ENCODE measurements at places on chromosomes 11 and 22. TPM values are rescaled to one million over a fixed set of nuclear protein-coding genes. Genes with fewer than 3 reads are reported as not detected.

DNA sequence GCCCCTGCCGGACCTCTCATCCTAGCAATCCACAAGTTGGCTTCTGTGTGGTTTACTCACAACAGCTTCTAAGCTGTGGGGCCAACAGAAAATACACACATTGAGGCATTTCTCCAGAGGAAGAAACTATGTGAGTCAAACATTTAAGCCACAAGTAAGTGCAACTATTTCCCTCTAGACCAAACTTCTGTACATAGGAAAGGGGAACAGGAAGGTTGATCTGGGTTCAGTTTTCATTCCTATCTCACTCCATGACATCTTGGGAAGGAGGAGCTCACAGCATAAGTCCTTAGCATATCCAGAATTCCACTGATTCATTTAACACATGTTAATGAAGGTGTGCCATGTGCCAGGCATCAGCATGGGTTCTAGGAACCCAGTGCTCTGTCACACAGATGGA lies 72.8 kb upstream of the PICALM start:
- DNase-seq: no peak

GRCh38 chr11:10274726-10275125 lies 19.3 kb downstream of the SBF2 start:
- DNase-seq: no peak

DNA sequence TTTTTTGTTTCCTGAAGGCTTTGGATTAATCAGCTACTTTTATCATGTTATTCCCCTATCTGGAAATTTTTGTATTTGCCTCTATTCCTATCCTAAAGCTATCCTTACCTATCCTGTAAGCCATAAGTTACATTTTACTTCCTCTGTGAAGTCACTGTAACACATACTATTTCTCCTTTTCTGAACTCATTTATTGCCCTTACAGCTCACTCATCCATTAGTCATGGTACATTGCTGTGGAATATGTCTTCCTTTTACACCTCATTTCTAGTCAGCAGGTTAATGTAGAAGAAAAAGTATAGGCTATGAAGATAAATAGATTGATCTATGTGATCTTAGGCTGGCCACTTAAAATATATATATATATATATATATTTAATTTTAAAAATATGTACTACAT lies 28.0 kb downstream of the SWAP70 start:
- DNase-seq: no peak

- peak; percentile 77 for DNase-seq
These were observed 113.4 kb upstream of the CRYBB3 start for GRCh38 chr22:25085930-25086901.

DNA sequence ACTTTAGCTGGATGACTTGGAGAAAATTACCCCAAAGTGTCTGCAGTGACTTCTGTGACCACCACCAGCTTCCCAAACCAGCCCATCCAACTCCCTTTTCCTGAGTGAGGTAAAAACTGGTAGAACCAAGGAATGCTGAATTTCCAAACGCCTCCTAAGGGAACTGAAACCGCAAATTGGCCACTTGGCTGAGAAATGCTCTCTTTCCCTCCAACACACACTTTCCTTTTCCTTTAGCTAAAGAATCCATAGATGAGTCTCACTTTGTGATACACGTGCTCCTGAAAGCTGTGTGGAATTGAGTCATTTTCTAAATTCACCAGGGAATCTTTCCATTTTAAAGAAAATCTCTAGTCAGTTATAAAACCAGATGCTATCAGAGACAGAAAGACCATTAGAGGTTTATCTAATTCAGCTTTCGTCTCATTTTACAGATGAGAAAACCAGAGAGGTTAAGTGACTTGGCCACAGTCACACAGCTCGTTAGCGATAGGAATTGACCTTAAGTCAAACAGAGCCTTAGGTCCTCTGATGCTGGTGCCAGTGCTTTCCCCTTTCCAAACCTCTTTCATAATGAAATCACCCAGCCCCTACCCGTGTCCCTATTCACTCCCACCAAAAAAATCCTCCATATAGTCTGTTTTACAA lies 137.2 kb downstream of the COMMD9 start:
- no peak for DNase-seq

DNA sequence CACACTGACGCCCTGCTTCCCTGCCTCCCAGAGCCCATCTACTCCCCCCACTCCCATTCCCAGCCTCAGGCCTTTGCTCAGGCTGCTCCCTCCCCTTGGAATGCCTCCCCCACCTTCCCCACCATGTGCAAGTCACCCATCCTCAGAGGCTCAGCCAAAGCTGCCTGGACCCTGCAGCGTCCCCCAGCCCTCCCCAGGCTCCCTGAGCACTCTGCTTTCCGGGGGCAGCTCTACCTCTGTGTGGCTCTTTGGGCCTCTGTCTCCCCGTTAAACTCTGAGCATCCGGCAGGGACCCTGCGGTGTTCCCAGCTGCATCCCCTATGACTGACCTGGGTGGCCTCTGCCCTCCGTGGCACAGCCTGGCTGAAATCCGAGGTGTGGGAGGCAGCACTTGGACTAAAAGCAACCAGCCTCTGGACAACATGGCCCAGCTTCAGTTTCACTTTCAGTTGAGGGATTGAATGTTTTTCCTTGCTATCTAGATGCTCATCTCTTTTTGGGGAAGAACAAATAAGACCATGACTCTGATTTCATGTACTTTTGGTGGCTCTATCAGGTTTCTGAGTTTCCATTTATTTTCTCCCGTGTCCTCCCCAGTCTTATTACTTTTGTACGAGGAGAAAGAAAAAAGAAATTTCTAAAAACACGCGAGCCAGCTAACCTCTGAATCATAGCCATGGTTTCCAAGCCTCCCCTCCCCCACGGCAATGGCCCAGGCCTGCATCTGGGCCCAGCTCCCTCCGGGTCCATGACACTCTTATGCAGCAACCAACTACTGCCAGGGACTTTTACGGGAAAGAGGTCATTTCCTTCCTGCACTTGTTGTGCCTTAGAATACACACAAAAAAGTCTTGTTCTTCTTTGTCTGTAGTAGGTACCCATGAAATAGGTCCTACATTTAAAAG lies 3.8 kb downstream of the APOL3 start:
- DNase-seq: peak; percentile 94

DNA sequence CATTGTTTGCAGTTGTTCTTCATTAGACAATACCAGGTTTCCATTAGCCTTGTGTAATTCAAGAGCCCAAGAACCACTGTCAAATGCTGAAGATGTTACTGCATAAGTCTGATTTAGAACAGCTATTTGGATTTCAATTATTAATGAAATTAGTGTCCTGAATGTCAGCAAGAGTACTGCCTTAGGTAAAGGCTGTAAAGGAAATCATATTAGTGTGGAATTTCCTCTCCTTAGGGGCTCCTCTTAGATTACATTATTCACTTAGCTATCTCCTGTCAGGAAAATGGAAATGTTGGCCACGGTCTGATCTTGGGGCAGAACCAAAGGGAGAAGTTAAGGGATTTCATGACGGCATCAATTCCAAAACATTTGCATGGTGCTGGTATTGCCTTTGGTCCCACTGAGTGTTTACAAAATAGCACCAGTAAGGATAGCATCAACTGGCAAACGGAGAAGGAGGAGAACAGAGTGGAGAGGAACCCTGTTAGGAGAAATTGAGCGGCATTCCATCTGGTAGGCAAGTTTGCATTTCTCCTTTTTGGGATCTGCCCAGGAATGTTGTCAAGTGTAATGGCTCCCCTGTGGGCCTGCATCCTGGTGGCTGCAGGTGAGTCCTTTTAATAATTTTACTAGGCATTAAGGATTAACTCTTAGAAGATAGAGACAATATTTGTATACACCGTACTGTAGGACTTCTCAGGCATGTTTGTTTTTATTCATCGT lies at the start of gene HTR3B:
TSS of gene HTR3B (plus strand) at position 418 of the 723 bp plus-strand sequence. CDS start at position 556, 138 bp downstream.
- no peak for DNase-seq

- no peak for DNase-seq
These were observed 538.1 kb downstream of the SOX6 start for GRCh38 chr11:15818132-15818842.

- DNase-seq: no peak
These were observed 3.5 kb downstream of the ME3 start for GRCh38 chr11:86668929-86669328.

GRCh38 chr11:10436224-10436623 lies 18.8 kb upstream of the AMPD3 start:
- no peak for DNase-seq

DNA sequence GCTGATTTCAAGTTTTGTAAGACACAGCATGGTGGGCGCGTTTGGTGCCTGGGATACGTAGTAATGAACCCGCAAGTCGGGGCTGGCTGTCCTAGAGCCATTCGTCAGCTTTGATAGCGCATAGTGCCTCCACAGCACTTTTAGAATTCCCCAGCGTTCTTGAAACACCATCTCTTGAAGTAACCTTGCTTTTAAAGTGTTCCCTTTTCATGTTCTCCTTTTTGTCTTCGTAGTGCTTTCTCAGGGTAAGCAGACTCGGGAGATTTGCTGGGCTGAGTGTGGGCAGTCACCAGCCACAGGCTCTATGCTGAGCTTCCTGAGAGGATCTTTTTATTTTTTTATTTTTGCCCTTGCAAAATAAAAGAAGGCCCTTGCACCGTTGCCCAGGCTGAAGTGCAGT lies 39.6 kb upstream of the CTTN start:
- no peak for DNase-seq

DNA sequence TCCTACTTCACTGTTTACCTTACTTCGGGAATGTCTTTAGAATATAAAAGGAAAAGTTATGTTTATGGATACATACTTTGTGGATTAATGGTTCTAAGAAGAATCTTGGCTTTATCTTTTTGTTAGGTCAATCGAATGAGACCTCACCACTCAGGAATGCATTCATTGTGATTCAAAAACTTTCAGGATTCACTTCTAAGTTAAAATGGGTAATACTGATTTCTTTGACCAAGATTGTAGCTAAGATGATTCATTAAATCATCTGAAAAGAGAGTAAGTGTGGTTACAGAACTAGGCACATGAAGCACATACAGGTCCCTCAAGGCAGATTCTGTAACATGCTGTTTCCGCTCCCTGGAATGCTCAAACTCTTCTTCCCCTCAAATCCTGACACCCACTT lies 716.4 kb downstream of the KCNA4 start:
- DNase-seq: no peak

DNA sequence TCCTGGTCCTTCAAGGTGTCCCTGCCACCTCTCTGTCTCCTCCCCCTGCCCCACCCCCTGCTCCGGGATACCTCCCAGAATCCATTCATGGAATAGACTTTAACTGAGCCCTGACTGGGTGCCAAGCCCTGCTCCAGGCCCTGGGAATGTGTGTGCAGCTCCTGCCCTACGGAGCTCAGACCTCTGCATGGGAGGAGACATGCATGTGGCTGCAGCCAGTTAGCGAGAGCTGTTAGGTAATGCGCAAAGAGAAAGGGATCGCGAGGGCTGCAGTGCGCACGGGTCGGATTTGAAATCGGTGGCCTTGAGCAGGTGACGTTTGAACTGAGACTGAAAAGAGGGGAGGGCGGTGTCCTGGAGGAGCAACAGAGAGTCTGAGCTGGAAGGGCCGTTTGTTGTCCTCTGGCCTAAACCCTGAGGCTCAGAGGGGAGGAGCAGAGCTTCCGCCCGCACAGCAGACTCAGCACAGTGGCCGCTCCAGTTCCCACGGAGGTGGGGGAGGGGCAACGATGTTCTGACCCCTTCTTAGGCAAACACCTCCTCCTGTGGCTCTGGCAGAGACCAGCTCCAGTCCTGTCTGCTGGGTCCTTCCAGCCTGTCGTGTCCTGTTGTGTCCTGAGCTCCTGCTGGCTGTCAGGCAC lies 19.8 kb upstream of the LRRC10B start:
- peak; percentile 60 for DNase-seq

DNA sequence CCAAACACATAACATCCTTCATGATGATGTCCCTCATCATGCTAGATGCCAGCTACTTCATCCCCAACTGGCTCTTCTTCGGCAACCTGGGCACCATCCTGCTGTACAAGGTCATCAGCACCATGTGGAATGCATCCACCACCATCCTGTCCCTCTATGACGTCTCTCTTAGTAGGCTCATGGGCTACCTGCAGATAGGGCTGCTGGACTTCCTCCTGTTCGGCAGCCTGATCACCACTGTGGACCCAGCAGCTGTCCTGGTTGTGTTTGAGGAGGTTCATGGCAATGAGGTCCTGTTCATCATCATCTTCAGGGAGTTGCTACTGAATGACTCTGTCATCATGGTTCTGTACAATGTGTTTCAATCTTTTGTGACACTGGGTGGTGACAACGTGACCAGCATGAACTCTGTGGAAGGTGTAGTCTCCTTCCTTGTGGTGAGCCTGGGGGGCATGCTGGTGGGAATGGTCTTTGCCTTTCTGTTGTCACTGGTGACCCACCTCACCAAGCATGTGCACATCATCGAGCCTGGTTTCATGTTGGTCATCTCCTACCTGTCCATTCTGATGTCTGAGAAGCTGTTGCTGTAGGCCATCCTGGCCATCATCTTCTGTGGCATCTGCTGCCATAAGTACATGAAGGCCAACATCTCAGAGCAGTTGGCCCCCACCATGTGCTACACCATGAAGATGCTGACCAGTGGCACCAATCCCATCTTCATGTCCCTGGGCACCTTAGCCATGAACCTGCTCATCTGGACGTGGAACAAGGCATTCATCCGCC lies 120.7 kb upstream of the SERPIND1 start:
- no peak for DNase-seq

Gene WT1
- 4.2 TPM for total RNA-seq

Gene PRR33
- total RNA-seq: 0.10 TPM

Gene ARRB1
- total RNA-seq: 28.4 TPM

Gene SMTNL1
- not detected for total RNA-seq

Gene KRTAP5-8
- total RNA-seq: not detected

Gene TMEM191C
- 0.82 TPM for total RNA-seq

Gene B3GAT1
- total RNA-seq: 0.35 TPM

Gene HBB
- total RNA-seq: 77.3 TPM

Gene OR51E1
- 0.91 TPM for total RNA-seq

Gene PHLDA2
- total RNA-seq: 3.4 TPM

Gene TBX1
- total RNA-seq: 0.47 TPM

Gene CDC42EP2
- 21.7 TPM for total RNA-seq

Gene DGCR6
- 4.2 TPM for total RNA-seq

Gene SCN2B
- 10.1 TPM for total RNA-seq

Gene UPK3A
- total RNA-seq: not detected
